ENCODE measurements at places on chromosomes 5 and 9. TPM values are rescaled to one million over a fixed set of nuclear protein-coding genes. Genes with fewer than 3 reads are reported as not detected.
A peak's percentile ranks its signal among the peaks of the same experiment; 100 is the strongest.

DNA sequence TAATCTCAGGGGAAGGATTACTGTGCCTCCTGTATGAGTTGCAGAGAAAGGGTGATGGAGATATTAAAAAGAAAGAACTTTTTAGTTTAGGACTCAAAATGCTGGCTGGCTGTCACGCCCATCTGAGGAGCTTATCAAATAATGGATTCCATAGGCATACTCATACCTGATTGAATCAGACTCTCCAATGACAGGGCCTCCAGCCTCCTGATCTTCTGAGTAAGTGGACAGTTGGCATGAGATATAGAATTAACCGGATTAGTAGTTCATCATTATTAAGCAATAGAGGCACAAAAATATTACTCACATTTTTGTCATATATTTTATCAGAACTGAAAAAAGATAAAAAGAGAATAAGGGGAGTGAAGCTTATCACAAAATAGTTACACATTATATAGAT is 157.0 kb upstream of the RASA1 start:
- DNase-seq: no peak

- DNase-seq: peak; percentile 16
Measured at GRCh38 chr9:128409978-128410377, 10.7 kb upstream of the CERCAM start.

GRCh38 chr5:6378766-6379103 is 388 bp upstream of the MED10 start:
- DNase-seq: no peak

GRCh38 chr5:58872670-58873273 is 289.9 kb downstream of the RAB3C start:
- no peak for DNase-seq

DNA sequence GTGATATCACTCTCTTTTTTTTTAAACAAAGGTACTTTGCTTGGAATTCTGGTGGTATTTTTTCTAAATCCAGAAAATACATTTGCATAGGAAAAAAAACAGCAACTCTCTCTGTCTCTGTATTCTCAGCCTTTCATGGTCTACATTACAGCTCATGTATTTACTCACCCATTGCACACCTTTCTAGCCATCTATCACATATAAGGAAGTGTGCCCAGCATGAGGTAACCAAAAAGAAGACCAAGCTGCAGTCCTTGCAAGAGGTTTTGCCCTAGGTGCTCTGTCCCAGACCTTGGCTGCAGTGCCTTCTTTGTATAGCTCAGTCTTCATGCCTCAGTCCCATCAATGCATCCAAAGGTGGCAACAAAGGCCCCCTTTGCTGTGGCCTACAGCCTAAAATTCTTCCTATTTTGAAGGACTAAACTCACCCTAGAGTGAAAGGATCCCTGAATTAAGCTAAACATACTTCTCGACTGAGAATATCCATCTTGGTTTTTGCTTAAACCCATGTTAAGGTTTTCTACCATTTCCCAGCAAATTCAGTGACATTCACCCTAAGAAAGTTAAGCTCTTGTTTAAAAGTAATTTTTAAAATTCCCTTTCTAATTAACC is 446.4 kb downstream of the KIF4B start:
- no peak for DNase-seq

DNA sequence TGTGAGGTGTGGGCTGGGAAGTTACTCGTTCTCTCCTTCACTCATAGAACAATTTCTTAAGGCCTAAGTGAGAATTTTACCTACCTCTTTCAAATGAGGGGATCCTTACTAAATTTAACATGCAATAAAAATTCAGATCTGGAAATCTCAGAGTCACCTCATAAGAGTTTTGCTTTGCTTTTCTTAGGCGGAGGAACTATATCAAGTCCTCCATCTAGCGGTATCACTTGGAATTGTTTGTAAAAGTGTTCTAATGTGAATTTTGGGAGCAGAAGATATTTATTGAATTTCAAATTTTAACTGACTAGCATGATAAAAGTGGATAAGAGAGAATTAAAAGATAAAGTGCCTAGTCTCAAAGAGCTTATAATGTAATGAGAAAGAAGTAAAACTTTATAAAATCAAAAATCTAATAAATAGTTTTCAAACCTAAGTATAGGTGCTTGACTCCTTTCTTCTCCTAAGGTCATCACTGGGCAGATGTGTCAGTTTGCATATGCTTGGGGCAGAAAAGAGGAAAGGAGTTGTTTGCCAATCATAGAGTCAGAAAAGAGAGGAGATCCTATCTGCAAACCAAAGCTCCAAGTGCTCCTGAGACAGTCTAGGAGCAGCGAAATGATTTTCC is 145.7 kb upstream of the DAB2 start:
- peak; percentile 44 for DNase-seq

The SPAAR gene
- total RNA-seq: 0.46 TPM

The EQTN gene
- total RNA-seq: not detected

The ECM2 gene
- total RNA-seq: not detected

The OCLN gene
- total RNA-seq: 7.7 TPM

DNA sequence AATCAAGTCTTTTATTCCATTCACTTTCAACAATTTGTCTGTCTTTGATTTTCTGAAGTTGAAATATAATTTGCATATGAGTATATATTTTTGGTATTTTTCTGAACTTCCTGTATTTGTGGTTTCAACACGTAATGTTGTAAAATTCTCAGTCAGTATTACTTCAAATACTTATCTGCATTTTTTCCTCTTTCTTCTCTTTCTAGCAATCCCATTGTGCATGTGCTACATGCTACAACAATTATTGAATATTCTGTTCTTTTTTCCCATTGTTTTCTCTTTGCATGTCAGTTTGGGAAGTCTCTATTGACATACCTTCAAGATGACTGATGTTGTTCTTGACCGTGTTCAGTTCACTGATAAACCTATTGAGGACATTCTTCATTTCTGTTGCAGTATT is 5.6 kb upstream of the ANKRD18A start:
- DNase-seq: no peak

Measured in NCI-H460 (cell line).